Activated naive CD4-positive, alpha-beta T cell treated with anti-CD3 and anti-CD28 coated beads for 36 hours (primary cell): ENCODE measurements at places on chromosomes 6 and 20. TPM values are rescaled to one million over a fixed set of nuclear protein-coding genes. Genes with fewer than 3 reads are reported as not detected.

Gene POM121L2
- total RNA-seq, result not detected

Gene CD83
- total RNA-seq, result 13.8 TPM

Gene THBD
- total RNA-seq, result not detected

Gene SENP6
- 57.7 TPM for total RNA-seq

Gene SOBP
- total RNA-seq, result 0.25 TPM

Gene RAB23
- total RNA-seq, result 1.7 TPM

Gene NCR2
- total RNA-seq, result not detected
